ENCODE measurements at places on chromosomes 3 and 15.

GRCh38 chr3:172279191-172279640 lies 169.0 kb downstream of the GHSR start:
- peak; percentile 29 for DNase-seq

DNA sequence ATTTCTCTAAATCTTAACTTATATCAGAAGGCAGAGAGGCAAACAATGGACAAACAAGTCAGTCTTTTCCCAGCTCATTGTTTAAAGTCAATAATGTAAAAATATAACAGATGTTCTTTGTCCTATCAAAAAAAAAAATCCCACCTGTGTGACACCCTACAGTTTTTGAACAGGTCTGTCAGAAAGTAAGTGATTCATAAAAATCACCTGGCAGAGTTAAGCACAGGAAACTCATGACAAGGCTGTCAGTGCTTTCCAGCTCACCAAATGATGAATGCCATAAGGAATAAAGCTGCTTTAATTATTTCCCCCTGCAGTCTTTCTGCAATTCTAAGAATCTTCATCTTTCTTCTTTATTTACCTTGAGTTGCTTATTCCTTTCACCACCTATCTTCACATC lies 30.3 kb downstream of the ROBO1 start:
- DNase-seq: no peak

GRCh38 chr3:23501201-23501802 lies 298.2 kb downstream of the UBE2E2 start:
- no peak for DNase-seq

DNA sequence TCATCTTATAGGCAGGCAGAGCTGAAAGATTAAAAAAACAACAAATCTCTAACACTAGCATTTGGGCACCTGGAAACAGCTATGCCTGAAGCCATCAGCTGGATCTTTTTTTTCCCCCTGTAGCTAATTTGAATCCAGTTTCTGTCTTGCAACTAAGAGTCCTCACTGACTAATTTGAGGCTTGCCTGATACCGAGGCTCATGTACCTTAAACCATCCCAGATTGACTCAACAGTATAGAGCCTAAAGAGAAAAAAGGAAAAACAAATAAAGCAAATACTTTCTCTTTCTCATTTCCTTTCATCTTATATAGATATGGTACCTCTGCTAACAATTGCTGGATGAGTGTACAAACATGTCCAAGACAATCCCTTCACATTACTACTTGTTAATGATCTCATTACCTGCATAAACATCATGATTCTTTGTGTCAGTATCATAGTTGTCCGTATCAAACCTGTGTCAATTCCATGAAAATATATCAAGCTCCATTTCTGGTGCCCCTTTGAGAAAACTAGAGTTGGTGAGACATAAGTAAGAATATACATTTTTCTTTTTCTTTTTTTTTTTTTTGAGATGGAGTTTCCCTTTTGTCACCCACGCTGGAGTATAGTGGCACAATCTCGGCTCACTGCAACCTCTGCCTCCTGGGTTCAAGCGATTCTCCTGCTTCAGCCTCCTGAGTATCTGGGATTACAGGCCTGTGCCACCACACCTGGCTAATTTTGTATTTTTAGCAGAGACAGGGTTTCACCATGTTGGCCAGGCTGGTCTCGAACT lies 43.1 kb downstream of the BHLHE40 start:
- peak; percentile 44 for DNase-seq

DNA sequence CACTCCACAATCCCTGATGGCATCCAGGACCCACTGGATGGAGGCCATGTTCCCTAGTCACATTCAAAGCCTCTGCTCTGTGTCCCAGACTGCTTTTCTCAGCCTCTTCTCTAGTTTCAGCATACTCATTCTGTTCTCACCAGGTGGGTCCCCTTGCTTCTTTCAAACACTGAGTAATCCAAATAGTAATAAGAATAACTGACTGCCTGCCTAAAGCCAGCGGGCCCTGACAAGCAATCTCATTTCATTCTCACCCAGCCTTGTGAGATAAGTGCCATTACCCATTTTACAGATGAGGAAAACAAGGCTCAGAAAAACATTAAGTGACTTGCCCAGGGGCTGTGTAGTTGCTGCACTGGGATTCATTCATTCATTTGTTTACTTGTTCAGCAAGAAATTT lies 25.4 kb downstream of the MAPKAPK3 start:
- no peak for DNase-seq

DNA sequence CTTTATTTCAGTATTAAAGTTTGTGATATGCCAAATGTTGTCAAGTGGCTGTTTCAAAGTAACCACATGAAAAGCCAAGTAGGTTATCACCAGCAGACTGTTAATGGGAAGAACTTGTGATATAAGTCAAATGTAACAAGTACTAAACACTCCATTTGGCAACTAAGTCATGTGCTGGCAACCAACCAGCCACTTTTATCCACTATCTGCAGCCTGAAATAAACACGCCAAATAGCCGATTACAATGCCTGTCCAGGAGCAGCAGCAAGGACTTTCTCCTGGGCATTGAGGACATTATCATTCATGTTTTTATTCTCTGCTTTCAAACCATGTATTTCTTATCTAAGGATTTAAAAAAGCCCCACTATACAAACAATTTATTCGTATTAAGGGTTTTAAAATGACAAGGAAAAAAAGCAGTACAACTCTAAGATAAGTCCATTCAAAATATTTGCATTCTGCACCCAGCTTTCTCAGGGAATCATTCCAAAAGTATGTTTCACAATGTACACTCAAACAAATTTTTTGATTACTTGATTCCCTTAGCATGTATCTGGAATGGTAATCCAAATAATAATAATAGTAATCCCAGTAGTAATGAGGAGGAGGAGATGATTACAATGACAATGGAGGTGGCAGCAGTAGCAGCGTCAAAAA lies 448.6 kb downstream of the ERC2 start:
- DNase-seq: no peak

DNA sequence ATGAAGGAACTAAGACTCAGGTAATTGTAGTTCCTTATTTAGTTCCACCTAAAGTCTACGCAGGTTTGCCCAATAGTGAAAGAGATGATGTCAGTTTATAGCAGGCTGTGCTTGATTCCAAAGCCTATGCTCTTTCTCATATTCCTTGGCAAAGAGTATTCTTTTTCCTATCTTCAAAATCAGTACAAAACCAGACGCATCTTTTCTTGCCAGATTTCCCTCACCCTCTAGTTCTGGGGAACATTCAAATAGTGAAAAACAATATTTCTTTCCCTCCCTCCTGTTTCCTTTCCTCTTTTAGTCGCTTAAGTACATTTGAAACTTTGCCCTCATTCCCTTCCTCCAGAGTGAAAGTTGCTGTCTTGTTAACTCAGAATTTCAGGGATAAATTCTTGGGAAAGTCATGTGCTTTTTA lies 134.6 kb upstream of the PDZRN3 start:
- no peak for DNase-seq

DNA sequence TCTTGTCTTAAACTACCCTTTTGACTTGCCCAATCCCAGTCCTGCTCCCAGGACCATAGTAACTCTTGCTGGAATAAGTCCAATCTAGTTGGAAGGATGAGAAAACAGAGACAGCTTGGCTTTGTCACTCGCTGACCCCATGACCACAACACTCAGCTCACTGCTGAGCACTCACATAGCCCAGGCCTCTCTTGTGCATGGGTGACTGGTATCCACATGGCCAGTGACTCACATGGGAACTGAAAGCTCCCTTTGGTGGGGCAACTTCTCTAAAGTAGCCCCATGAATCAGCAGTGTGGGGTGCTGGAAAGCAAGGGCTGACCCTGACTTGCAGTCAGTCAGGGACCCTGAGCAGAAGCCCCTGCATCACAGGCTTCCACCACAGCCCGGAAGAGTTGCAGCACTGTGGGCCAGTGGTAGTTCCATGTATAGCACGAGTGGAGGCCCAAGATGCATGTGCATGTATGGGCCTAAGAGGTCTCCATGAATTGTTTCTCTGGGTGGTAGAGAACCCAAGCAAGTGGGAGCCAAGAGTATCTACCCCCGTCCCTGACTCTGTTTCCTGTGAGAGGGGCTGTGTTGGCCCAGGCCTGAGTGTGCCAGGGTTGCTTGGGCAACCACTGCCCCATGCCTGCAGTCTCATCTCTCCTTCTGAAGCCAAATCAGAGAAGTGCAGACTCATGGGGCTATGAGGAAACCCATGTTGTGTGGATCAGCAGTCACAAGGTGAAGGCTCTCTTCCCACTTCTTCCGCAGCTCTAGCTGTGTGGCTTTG lies 62.1 kb upstream of the XCR1 start:
- peak; percentile 89 for DNase-seq

DNA sequence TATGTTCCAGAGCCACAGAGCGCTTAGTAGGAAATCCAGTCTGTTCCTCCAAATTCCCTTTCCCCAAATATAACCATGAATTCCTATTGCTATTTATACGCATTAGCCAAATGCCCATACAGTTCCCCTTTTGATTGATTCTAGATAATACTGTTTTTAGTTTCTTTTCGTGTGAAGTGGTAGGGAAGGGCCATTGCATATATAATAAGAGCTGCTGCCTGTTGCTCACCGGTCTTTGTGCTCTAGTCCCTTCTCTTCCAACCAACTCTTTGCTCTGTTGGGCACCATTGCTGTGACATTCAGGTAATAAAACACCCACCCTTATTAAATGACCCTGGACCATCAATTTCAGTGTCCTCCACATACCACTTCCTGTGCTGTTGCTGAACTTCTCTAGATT lies 379.9 kb upstream of the KCNMB2 start:
- no peak for DNase-seq

- no peak for DNase-seq
These were observed 84.2 kb downstream of the LRRC28 start for GRCh38 chr15:99335508-99335907.

DNA sequence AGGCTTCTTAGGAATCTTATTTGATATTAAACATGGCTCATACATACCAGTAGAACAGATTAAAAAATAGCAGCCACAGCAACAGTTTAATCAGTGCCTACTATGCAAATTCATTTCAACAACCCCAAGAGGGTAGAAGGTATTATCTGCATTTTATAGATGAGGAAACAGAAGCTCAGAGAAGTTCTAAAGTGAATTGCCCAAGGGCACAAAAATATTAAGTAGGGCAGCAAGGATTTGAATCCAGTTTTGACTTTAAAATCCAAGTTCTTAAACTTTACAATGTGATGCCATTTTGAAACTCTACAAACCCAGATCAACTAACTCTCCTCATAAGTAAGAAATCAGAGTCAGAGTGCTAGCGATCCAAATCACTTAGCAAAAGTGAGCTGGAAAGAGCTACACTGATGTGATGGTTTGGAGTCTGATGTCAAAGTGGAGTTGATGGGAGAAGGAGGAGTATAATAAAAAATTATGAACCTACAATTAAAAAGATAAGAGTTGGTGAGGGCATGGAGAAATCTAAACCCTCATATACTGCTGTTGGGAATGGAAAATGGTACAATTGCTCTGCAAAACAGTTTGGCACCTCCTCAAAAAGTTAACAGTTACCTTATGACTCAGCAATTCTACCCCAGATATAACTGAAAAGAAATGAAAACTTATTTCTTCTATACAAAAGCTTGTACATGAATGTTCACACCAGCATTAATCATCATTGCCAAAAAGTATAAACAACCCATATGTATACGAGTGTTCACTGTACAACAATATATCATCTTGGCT lies 51.0 kb upstream of the PLXND1 start:
- peak; percentile 40 for DNase-seq

DNA sequence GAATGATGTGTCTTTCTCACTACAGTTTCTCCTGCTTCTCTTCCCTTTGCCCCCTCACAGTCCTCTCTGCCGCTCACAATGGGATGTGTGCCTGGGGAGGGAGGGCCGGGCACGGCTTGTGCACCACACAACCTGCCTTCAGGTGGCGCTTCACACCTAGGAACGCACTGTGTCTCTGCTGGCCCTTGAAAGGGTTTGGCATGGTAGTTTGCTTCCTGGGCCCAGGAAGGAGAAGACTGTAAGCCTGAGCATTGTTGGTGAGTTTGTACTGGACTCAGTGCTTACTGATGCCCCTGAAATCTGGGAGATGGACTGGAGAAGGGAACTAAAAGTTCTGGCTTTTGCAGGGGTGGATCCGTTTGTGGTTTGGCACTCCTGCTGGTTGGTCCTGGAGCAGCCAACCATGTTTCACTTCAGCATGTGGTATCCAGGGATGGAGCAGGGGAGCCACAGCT lies 9.2 kb downstream of the ALPK3 start:
- DNase-seq: peak; percentile 25

All from A172 (cell line).